KBM-7 (cell line): ENCODE measurements at places on chromosomes 5 and 9.

GRCh38 chr5:66701244-66701643, 105.1 kb downstream of the MAST4 start:
- DNase-seq, result no peak

DNA sequence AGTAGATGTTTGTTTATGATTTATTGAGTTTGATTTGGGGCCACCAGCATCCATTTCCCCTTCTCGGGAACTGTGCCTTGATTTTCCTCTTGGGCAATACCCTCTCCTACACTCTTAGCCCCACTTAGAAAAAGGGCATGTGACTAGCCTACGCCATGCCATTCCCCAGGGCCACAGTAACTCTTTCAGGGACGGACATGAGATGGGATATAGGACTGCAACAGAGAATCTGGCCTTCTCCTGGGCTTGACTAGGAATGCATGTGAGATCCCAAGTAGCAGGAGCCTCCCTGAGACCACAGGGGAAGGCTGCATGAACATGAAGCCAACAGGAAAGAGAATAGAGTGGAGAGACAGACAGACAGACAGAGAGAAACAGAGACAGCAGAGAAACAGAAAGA, 30.7 kb upstream of the SPARC start:
- no peak for DNase-seq

GRCh38 chr5:140358738-140359310, 1.2 kb upstream of the SLC4A9 start:
- no peak for DNase-seq

DNA sequence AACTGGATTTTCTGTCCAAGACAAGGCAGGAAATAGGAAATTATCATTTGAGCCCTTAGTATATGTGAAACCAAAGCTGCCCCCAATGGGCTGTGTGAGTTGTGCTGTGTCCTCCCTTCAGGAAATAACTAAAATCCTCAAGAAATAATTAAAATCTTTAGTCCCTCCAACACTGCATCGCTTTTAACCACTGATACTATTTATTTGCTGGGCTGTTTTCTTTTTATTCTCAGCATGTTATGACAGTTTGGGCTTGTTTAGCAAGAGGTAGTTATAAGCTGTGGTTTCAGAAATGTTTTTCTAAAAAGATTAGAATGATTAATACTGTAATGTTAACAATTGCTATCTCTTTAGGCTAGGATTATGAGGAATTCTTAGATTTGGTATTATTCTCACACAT, 187.0 kb upstream of the KCNN2 start:
- DNase-seq, result no peak

DNA sequence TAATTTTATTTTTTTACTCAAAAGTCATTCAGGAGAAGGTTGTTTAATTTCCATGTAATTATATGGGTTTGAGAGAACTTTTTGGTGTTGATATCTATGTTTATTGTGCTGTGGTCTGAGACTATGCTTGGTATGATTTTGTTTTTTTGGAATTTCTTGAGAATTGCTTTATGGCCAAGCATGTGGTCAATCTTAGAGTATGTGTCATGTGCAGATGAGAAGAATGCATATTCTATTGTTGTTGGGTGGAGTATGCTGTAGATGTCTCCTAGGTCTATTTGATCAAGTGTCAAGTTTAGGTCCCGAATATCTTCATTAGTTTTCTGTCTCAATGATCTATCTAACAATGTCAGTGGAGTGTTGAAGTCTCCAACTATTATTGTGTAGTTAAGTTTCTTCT, 134.9 kb downstream of the HMHB1 start:
- no peak for DNase-seq

DNA sequence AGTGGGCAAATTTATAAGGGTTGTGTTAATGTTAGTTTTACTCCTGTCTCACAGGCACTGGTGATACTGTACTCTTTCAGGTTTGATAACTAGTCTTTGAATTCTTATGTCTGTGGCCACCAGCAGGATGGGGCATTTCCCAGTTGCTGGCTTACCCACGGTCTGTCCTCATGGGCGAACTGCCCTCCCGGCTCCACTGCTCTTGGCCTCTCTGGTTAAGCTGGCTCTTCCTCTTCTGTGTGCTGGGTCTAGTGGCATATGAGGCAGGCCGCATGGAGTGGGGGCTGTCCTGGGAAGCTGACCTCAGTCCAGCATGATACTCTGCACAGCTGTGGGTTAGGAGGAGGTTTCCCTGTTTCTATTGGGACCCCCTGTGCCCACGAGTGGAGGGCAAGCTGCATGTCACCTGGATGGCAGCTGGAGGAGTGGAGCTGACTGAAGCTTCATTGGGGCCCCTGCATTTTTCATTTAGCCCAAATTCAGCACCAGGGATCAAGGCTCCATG, 19.5 kb downstream of the PHF2 start:
- DNase-seq, result no peak

DNA sequence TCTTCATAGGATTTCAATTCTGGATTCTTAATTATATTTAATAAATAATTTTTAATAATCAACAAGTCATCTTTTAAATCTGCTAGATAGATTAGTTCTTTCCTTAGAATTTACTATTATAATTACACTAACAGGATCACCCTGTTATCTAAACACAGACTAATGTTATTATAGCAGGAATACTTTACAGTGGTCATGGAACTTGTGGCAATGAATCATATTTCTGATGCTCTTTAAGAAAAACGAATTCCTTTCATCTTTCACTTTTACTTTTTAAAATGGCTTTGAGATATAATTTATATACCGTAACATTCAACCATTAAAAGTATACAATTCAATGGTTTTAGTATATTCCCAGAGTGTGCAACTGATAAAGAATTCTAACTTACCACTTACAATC, 29.7 kb upstream of the CDK5RAP2 start:
- no peak for DNase-seq

DNA sequence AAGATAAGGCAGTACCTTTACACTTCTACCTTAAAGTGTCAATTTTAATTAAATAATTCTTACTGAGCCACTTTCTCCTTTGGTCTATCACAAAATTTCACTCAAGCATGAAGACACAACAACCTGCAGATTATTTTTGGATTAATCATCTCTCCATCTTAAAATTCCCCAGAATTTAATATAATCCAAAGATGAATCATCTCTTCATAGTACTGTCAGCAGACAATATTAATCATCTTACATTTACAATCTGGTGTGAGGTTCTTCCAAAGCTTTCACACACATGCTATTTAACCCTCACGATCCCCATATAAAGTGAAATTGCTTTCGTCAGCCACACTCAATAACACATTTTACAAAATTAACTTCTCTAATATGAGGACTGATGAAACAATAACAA, 43.0 kb downstream of the LHFPL2 start:
- no peak for DNase-seq

- DNase-seq, result no peak
Observed at GRCh38 chr5:121634946-121635345, 216.7 kb upstream of the FTMT start.

DNA sequence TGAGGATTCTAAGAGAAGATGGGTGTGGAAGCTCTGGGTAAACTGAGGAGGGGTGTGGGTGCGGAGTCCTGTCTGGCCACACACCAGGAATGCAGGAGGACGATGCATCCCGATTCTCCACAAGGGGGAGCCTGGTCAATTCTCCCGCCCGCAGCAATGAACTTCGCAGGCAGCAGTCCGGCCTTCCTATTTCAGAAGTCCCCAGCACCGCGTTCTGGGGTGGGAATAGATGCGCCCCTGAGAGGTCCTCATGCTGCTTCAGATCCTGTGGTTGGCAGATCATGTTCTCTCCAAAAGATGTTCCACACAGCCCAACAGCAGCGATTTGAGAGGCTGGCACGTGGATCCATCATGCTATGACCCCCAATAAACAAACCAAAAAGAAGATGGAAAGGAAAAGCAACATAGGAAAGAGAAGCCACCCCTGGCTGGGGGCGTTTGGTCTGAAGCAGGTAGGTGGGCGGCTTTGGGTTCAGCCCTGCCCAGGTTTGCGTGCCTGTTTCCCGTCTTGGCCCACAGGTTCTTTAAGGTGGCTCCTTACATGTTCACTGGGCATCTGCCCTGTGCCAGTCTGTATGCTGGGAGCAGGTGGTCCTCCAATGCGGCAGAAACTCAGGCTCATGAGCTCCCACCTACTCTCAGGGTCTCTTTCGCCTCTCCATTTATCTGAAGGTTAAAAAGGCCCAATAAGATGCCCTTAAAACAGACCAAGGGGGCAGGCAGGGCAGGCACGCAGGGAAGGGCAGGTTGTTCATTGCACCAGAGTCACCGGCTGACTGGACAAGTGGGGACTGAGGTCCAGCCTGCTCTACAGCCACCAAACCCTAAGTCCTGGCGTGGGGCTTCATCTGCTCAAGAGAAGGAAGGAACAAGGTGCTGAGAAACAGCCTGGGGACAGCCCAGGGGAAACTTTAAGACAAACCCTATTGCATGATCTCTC, 171.6 kb downstream of the PAX5 start:
- peak; percentile 18 for DNase-seq

- no peak for DNase-seq
Observed at GRCh38 chr9:23743036-23743435, 83.0 kb downstream of the ELAVL2 start.

GRCh38 chr9:126173929-126174328, 152.7 kb upstream of the MVB12B start:
- DNase-seq, result no peak

DNA sequence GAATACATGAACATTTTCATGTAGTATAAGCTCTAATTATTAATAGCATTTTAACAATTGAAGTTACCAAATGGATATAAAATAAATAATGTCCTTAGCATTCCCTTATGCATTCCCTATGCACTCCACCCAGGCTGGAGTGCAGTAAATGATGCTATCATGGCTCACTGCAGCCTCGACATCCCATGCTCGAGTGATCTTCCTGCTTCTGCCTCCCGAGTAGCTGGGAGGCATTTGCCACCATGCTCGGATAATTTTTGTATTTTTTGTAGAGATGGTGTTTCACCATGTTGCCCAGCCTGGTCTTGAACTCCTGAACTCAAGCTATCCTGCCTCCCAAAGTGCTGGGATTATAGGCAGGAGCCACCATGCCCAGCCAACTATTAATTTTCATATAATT, 184.0 kb downstream of the PBX3 start:
- DNase-seq, result no peak

DNA sequence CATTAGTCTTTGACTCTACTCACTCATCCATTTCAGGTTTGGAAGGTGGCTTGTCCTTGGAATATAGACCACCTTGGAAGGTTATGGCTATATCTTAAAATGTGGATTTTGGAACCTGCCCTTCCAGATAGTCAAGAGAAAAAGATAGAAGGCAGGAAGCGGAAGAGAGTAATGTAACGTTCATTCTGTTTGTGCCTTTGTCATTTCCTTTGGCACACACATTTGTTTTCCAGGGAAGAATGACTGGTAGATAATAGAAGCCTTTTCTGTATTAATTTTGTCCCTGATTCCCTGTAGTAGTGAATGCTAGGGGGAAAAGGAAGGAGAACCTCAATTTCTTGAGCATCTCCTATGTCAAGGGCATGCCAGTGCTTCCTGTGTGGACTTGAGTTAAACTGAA, 54.7 kb downstream of the PPIC start:
- no peak for DNase-seq

GRCh38 chr5:139667730-139668063, 19.5 kb downstream of the CXXC5 start:
- no peak for DNase-seq

DNA sequence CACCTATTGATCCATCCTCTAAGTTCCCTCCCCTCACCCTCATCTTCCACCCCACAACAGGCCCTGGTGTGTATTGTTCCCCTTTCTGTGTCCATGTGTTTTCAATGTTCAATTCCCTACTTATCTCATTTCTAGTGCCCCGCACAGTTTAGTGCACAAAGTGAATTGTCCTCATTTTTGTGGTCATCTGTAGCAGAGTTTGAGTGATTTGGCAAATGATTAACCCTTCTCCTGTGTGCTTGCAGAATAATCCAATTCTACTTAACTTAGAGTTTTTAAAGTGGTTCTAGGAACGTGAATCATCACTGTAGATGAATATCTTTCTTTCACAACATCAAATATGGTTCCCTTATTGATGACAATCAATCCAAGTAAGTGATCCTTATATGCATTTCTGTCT, 6.3 kb upstream of the HAPLN1 start:
- DNase-seq, result no peak

DNA sequence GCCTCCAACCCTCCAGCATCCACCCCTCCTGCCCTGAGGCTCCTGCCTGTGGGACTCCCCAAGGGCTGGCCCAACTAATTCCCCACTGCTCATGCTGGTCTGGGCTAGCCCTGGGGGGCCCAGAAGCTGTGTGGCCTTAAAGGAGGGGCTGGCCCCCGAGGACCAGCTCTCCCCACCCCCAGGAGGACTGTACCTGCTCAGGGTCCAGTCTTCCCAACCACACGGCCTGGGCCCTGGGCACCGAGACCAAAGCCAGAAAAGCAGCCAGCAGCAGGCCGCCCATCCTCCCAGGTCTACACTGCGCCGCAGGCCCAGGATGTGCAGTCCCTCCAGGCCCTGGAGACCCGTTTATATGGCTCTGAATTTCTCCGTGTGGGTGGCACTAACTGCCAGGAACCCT, at the start of gene LCN6:
Gene LCN6, minus strand, starts transcription at position 325 of the 400 bp plus-strand sequence. Its CDS starts 42 bp downstream, at position 283.
- DNase-seq, result no peak

- no peak for DNase-seq
Observed at GRCh38 chr9:131302244-131303075, 12.9 kb downstream of the PLPP7 start.

- DNase-seq, result no peak
Observed at GRCh38 chr9:27450752-27451151, 73.3 kb upstream of the IFNK start.

DNA sequence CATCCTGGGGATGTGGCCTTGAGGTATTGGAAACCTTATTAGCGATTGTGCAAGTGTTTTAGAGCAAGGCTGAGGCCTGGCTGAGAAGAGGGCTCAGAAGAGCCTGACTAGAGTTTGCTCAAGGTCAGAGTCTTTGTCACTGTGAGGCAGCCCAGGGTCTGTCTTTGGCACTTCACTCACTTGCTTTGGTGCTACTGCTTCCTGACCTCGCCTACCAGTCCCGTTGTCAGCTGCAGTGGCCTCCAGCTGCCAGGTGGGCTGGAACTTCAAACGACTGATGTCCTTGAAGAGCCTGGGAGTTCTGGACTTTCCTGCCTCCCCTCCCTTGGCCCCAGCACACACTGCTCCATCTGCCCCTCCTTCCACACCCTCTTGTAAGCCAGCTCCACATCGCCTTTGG, 228.0 kb downstream of the SNX18 start:
- no peak for DNase-seq

DNA sequence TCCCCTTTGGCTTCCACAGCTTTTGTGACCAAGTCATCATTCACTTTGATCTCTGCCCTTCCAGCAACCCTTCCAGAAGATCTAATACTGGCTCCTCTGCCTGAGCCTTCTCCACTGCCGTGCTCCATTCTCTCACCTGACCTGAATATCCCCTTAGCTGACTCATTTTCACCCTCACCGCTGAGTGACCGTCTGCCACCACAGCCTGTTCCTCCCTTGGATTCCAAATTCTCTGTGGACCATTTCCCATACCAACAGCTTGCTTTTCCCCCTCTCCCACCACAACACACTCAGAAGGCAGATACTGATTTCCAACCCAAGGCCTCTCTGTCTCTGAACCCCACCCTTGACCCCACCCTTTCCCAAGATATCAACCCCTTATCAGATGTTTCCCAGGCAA, 20.5 kb upstream of the SPATA31D1 start:
- DNase-seq, result no peak

DNA sequence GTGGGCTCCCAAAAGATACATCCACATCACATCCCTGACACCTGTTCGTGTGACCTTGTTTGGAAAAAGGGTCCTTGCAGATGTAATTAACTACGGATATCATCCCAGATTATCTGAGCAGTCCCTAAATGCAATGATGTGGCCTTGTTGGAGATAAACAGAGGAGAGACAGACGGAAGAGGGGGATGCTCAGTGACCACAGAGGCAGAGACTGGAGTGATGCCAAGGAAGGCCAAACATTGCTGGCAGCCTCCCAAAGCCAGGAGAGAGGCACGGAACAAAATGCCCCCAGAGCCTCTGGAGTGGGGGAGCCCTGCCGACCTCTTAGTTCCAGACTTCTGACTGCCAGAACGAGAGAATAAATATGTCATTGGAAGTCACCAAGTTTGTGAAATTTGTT, 15.0 kb upstream of the VAV2 start:
- no peak for DNase-seq
